ENCODE measurements at places on chromosomes 13 and 19. TPM values are rescaled to one million over a fixed set of nuclear protein-coding genes. Genes with fewer than 3 reads are reported as not detected.

The APOE gene
- 24.1 TPM for total RNA-seq

The CLDN10 gene
- not detected for total RNA-seq

The KCTD4 gene
- total RNA-seq: 0.11 TPM

The NLRP12 gene
- total RNA-seq: 0.22 TPM

The MAN2B1 gene
- 26.7 TPM for total RNA-seq

All from left ventricle myocardium inferior (tissue), 1 donor.